IMR-90 (cell line): ENCODE measurements at places on chromosomes 5 and 9. TPM values are rescaled to one million over a fixed set of nuclear protein-coding genes. Genes with fewer than 3 reads are reported as not detected.
A peak's percentile ranks its signal among the peaks of the same experiment; 100 is the strongest.

CLPTM1L gene
- 101 and 137 TPM in 2 replicates for total RNA-seq

ZNF366 gene
- total RNA-seq = not detected in 2 replicates

FOXD4L3 gene
- total RNA-seq = under 0.01 TPM in 1 of 2 replicates, not detected in the other

SUSD1 gene
- 4.2 and 4.7 TPM in 2 replicates for total RNA-seq

SPATA9 gene
- 0.72 and 0.83 TPM in 2 replicates for total RNA-seq

TMC1 gene
- not detected in 2 replicates for total RNA-seq

ZDHHC12 gene
- total RNA-seq = 13.9 and 16.7 TPM in 2 replicates

HSPB3 gene
- total RNA-seq = 0.54 TPM in 1 of 2 replicates, not detected in the other

ANKRD31 gene
- under 0.01 TPM in 2 replicates for total RNA-seq

BTNL3 gene
- not detected in 2 replicates for total RNA-seq

- H3K27me3 ChIP-seq = no peaks in the 10 kb centered on the region
- H3K4me3 ChIP-seq = no peak overlapping the region
- peak overlapping the region; percentile 53; the same call in 1 of the 2 replicates for H3K27ac ChIP-seq
- no peaks in the 10 kb centered on the region for H3K36me3 ChIP-seq
- peaks cover 10% of the 10 kb centered on the region for H3K4me1 ChIP-seq
Measured at GRCh38 chr9:16884373-16884772, 13.9 kb upstream of the BNC2 start.

GRCh38 chr9:92176068-92176799 is 61.0 kb upstream of the SPTLC1 start:
- no peak overlapping the region for H3K27ac ChIP-seq
- no peak for DNase-seq
- no peaks in the 10 kb centered on the region for H3K27me3 ChIP-seq
- no peak overlapping the region for H3K4me3 ChIP-seq
- peaks cover 9% of the 10 kb centered on the region for H3K4me1 ChIP-seq
- no peaks in the 10 kb centered on the region for H3K36me3 ChIP-seq

GRCh38 chr9:136079916-136080246 is 15.2 kb downstream of the NACC2 start:
- H3K4me3 ChIP-seq = no peak overlapping the region
- H3K4me1 ChIP-seq = peaks cover 7% of the 10 kb centered on the region; the same call in 1 of the 2 replicates
- H3K27ac ChIP-seq = no peak overlapping the region

- H3K27me3 ChIP-seq = no peaks in the 10 kb centered on the region
- H3K27ac ChIP-seq = no peak overlapping the region
- no peaks in the 10 kb centered on the region for H3K36me3 ChIP-seq
- DNase-seq = no peak
Measured at GRCh38 chr9:134359493-134360179, 33.4 kb downstream of the RXRA start.

GRCh38 chr9:137029058-137029936 is 1.3 kb upstream of the ABCA2 start:
- peaks cover 2% of the 10 kb centered on the region; the same call in 1 of the 2 replicates for H3K27me3 ChIP-seq
- H3K4me1 ChIP-seq = peaks cover 5% of the 10 kb centered on the region
- H3K4me3 ChIP-seq = no peak overlapping the region; the same call in 1 of the 2 replicates
- no peak overlapping the region for H3K27ac ChIP-seq
- DNase-seq = peak; percentile 36

GRCh38 chr5:43041669-43042175 is 1.6 kb upstream of the ANXA2R start:
- peak; percentile 94 for DNase-seq
- no peaks in the 10 kb centered on the region for H3K27me3 ChIP-seq
- peak overlapping the region; percentile 88 for H3K27ac ChIP-seq

DNA sequence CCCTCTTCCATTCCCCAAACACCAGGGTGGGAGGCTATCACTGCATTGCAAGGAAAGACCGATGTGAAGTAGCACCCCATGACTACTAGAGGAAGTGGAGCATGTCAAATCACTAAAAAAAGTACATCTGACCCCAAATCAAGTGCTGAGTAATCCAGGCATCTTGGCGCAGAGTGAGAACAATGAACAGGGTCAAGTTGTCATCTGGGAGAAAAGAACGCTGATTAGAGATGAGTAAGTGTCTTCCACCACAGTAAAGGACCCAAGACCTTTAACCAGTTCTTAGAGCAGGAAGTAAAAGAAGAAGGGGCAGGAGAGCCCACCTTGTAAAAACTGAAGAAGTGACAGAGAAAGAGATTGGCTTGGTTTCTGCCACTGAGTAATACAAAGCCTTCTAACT is 75.0 kb upstream of the RAD23B start:
- H3K27me3 ChIP-seq = no peaks in the 10 kb centered on the region
- peak; percentile 47 for DNase-seq
- H3K4me3 ChIP-seq = no peak overlapping the region
- no peak overlapping the region for H3K27ac ChIP-seq

DNA sequence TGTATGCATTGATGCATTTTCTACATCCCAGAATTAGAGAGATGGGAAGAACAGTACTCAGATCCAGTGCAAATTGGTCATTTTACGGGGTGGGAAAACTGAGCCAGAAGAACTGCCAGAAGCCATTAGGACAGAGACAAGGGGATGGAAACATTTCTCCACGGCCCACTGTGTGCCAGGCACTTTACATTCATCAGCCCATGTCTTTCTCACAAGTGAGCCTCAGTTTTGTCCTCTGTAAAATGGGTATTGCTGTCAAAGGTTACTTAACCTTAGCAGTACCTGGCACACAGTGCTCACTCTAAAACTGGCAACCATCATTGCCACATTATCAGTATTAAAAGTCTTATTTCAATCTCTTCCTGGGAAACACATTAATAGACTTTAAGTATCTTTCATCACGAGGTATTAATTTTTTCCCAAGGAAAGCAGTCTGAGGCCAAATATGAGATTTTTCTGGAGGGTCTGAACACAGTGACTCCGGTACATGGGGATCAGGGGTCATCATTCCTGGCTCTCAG is 5.2 kb downstream of the DUSP1 start:
- H3K27me3 ChIP-seq = no peaks in the 10 kb centered on the region
- no peak overlapping the region; the same call in 1 of the 2 replicates for H3K4me3 ChIP-seq
- DNase-seq = peak; percentile 94
- peaks cover 3% of the 10 kb centered on the region for H3K4me1 ChIP-seq
- H3K36me3 ChIP-seq = peaks cover 28% of the 10 kb centered on the region

GRCh38 chr5:22053195-22053594 is 799.9 kb downstream of the CDH12 start:
- no peak overlapping the region for H3K4me3 ChIP-seq
- no peaks in the 10 kb centered on the region for H3K36me3 ChIP-seq
- no peak for DNase-seq
- H3K4me1 ChIP-seq = no peaks in the 10 kb centered on the region
- H3K27ac ChIP-seq = no peak overlapping the region

GRCh38 chr9:89000371-89000781 is 9.1 kb downstream of the S1PR3 start:
- H3K27me3 ChIP-seq = no peaks in the 10 kb centered on the region
- no peak overlapping the region for H3K4me3 ChIP-seq
- no peak overlapping the region; the same call in 1 of the 2 replicates for H3K27ac ChIP-seq
- peaks cover 47% of the 10 kb centered on the region for H3K36me3 ChIP-seq

- no peaks in the 10 kb centered on the region for H3K36me3 ChIP-seq
- H3K4me3 ChIP-seq = no peak overlapping the region
- no peaks in the 10 kb centered on the region for H3K4me1 ChIP-seq
Measured at GRCh38 chr5:117733051-117733450, 1158.4 kb upstream of the SEMA6A start.

DNA sequence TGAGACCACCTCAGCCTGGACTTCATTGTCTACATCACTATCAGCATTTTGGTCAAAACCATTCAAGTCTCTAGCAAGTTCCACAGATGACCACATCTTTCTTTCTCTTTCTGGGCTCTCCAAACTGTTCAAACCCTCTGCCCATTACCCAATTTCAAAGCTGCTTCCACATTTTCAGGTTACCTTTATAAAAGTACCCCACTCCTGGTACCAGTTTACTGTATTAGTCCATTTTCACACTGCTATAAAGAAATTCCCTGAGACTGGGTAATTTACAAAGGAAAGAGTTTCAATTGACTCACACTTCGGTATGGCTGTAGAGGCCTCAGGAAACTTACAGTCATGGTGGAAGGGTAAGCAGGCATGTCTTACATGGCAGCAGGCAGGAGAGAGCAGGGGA is 84.5 kb downstream of the FBXL7 start:
- H3K36me3 ChIP-seq = peaks cover 3% of the 10 kb centered on the region; the same call in 1 of the 2 replicates
- no peak overlapping the region for H3K4me3 ChIP-seq
- peaks cover 5% of the 10 kb centered on the region; the same call in 1 of the 2 replicates for H3K4me1 ChIP-seq
- no peak overlapping the region for H3K27ac ChIP-seq
- no peak for DNase-seq
- H3K27me3 ChIP-seq = no peaks in the 10 kb centered on the region

GRCh38 chr9:26260238-26260637 is 582.0 kb upstream of the TUSC1 start:
- H3K27ac ChIP-seq = peak overlapping the region; percentile 81
- no peaks in the 10 kb centered on the region for H3K36me3 ChIP-seq

- no peak overlapping the region for H3K27ac ChIP-seq
- H3K4me1 ChIP-seq = no peaks in the 10 kb centered on the region
- H3K27me3 ChIP-seq = peaks cover 41% of the 10 kb centered on the region
- no peaks in the 10 kb centered on the region for H3K36me3 ChIP-seq
- H3K4me3 ChIP-seq = no peak overlapping the region
Measured at GRCh38 chr9:132739710-132740310, 69.5 kb downstream of the GTF3C4 start.

DNA sequence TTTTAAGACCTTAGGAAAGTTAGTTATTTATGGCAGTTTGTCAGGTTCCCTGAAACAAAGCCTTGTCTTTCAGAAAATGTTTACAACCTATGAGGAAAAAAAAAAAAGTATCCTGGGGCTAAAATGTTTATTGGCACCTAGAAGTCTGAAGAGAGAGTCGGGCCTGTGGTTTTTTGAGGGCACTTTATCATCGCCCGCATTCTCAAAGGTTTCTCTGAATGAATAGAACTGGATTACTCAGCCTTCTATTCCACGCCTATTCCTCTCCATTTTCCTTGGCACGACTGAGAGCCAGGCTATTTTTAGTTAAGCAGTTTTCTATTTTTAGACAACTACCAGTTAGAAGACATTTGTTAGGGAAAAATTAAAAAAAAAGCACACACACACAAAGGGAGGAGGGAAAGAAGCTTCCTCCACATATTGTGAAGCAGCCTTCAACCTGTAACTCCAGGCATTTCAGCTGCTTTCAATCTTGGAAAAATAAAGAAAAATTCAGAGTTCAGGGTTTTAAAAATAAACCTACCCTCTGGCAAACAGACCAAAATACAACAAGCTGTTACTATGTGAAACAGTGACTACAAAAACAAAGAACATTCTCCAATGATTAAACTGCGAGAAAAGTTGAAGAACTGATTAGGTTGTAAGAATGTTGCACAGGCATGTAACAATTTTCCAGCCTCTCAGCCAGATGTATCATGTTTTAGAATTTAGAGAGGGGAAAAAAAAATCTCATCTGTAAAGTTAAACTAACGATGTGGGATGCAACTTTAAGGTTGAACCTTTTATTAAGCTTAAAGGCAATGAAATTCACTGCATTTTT is 97.0 kb downstream of the MEF2C start:
- no peaks in the 10 kb centered on the region for H3K36me3 ChIP-seq
- DNase-seq = peak; percentile 93
- H3K4me1 ChIP-seq = peaks cover 6% of the 10 kb centered on the region; the same call in 1 of the 2 replicates

DNA sequence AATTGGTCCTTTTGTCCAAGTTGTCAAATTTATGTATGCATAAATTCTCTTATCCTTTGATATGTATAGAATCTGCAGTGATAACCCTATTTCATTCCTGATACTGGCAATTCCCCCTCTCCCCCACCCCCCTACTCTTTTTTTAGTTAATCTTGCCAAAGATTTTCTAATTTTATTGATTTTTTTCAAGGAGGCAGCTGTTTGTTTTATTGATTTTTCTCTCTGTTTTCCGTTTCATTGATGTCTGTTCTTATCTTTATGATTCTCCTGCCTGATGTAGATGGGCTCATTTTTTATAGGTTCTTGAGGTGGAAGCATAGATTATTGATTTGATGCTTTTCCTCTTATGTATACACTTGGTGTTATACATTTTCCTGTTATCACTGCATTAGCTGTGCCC is 34.4 kb downstream of the SMC5 start:
- H3K27ac ChIP-seq = no peak overlapping the region
- peaks cover 12% of the 10 kb centered on the region for H3K36me3 ChIP-seq
- peaks cover 2% of the 10 kb centered on the region; the same call in 1 of the 2 replicates for H3K4me1 ChIP-seq
- H3K27me3 ChIP-seq = no peaks in the 10 kb centered on the region

- no peak overlapping the region for H3K27ac ChIP-seq
- no peaks in the 10 kb centered on the region for H3K36me3 ChIP-seq
- no peaks in the 10 kb centered on the region for H3K27me3 ChIP-seq
- no peak for DNase-seq
- H3K4me3 ChIP-seq = no peak overlapping the region
- H3K4me1 ChIP-seq = peaks cover 27% of the 10 kb centered on the region
Measured at GRCh38 chr9:136617746-136618579, 44.8 kb upstream of the EGFL7 start.

GRCh38 chr5:58314356-58315210 is 145.3 kb downstream of the PLK2 start:
- peaks cover 2% of the 10 kb centered on the region; the same call in 1 of the 2 replicates for H3K4me1 ChIP-seq
- H3K4me3 ChIP-seq = no peak overlapping the region
- H3K27ac ChIP-seq = no peak overlapping the region
- H3K36me3 ChIP-seq = no peaks in the 10 kb centered on the region
- no peak for DNase-seq
- H3K27me3 ChIP-seq = no peaks in the 10 kb centered on the region

DNA sequence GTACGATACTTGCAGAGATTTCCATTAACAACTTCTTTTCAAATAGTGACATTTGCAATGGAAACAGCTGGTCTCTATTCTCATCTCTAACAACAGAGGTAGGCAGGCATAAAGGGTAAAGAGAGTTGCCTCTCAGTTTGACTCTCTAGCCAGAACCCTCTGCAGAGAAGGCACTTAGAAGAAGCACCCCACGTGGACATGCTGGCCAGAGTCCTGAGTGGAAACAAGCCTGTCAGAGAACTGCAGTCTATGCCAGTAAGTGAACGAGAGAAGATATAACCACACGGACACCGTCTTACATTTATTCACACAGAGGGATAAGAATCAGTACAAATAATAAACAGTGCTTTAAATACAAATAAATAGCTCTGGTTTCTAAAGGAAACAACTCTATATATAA is 11.0 kb upstream of the LHX6 start:
- H3K27me3 ChIP-seq = no peaks in the 10 kb centered on the region
- no peaks in the 10 kb centered on the region for H3K4me1 ChIP-seq
- H3K4me3 ChIP-seq = no peak overlapping the region
- H3K27ac ChIP-seq = no peak overlapping the region
- DNase-seq = no peak

- no peak overlapping the region for H3K27ac ChIP-seq
- no peaks in the 10 kb centered on the region for H3K4me1 ChIP-seq
- no peak for DNase-seq
- H3K36me3 ChIP-seq = no peaks in the 10 kb centered on the region
- no peak overlapping the region for H3K4me3 ChIP-seq
- H3K27me3 ChIP-seq = no peaks in the 10 kb centered on the region
Measured at GRCh38 chr5:110507972-110508371, 218.5 kb downstream of the TMEM232 start.

GRCh38 chr9:117952581-117952980 is 248.4 kb downstream of the TLR4 start:
- H3K27me3 ChIP-seq = no peaks in the 10 kb centered on the region
- H3K36me3 ChIP-seq = no peaks in the 10 kb centered on the region
- no peak overlapping the region for H3K27ac ChIP-seq
- H3K4me3 ChIP-seq = no peak overlapping the region
- DNase-seq = no peak
- H3K4me1 ChIP-seq = no peaks in the 10 kb centered on the region
